ENCODE measurements at places on chromosomes 1 and 21.
A peak's percentile ranks its signal among the peaks of the same experiment; 100 is the strongest.

DNA sequence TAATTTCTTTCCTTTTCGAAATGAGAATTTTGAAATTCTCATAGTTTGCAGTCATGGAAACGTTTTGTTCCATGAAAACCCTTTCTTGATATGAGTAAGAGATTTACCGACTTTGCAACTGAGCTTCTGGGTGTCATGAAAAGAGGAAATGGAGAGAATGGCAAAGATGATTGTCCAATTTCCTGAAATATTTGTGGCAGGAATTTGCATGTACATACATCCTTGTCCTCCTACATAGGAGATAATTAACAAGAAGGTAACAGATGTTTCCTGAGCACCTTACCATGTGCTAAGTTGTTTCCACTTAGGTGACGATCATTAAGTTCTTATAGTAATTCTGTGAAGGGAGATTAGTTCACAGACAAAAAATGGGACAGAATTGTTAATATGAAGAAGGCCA, 170.7 kb downstream of the NEGR1 start:
- DNase-seq = no peak

DNA sequence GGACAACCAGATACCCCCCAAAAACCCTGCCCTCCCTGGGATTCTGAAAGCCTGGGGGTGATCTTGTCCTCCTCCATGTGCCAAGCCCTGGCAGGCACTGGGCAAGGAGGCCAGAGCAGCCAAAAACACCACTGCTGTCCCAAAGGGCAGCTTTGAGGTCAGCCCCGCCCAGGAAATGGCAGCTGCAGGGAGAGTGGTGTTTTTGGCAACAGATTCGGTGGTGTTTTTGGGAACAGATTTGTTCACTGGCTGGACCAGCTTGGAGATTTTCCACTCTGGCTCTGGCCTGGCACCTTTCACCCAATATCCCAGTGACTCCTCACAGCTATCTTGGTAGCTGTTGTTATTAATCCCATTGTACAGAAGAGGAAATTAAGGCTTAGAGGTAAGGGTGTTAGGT, 34.7 kb downstream of the LRP8 start:
- DNase-seq = no peak

GRCh38 chr1:183812128-183812527, 7.2 kb downstream of the RGL1 start:
- no peak for DNase-seq

DNA sequence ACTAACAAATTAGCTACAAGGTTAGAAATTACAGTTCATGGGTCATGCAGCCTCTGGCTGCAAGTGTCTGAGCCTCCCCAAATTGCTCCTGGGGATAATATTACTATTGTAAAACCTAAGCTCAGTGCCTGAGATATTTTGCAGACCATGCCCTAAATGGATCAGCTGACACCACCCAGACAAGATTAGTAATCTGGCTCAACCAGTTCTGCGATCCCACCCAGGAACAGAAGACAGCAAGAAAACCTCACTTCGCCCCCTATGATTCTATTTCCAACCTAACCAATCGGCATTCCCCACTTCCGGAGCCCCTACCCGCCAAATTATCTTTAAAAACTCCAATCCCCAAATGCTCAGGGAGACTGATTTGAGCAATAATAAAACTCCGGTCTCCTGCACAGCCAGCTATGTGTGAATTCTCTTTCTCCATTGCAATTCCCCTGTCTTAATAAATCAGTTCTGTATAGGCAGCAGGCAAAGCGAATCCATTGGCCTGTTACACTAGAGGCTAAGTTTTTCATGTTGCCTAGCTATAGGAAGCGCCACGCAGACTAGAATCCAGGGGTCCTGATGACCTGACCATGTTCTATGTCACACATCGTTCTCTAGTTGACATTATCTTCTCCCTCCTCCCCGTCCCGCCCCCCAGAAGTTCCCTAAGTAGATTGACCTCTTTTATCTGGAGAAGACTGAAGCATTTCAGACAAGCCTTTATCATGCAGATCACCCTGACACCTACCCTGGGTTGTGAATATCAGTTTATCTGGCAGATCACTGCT, 22.4 kb upstream of the ZFYVE9 start:
- DNase-seq = no peak

DNA sequence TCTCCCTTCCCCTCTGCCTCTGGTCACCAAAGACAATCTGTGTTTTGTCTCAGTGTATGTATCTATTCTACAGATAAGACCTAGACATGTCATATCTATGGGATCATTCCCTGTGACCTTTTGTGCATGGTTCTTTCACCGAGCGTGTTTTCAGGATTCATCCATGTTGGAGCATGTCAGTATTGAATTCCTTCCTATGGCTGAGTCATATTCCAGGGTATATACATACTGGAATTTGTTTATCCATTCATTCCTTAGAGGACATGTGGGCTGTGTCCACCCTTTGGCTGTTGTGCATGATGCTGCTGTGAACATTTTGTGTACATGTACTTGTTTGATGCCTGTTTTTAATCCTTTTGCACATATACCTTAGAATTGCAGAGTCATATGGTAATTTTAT, 69.9 kb downstream of the NFASC start:
- no peak for DNase-seq

GRCh38 chr1:82059959-82060358, 259.2 kb downstream of the ADGRL2 start:
- no peak for DNase-seq

GRCh38 chr1:237895630-237896029, 4.9 kb upstream of the ZP4 start:
- no peak for DNase-seq

DNA sequence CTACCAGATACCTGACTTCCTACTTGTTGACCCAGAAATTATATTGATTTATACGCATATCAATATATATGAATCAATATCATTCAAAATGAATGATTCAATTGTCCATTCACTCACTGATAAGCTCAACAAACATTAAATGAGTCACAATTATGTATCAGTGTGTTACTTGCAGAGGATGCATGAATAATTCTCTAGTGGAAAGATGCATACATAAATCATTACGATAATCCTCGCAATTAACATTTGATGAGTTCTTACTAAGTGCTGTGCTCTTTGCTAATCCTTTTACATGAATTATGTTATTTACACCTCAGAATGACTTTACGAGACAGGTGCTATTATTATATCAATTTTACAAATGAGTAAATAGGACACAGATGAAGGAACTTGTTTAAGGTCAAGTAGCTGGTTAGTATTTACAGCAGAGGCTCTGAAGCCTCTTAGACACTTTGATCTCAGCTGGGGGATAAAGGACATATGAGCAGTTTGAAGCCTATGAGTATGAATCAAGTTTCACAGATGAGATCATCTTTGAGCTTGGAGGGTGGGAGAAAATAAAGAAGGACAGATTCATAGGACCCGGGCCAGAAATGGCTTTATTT, 112.8 kb upstream of the ADAMTS5 start:
- DNase-seq = no peak

GRCh38 chr1:205441318-205441633, 14.6 kb downstream of the BLACAT1 start:
- no peak for DNase-seq

- no peak for DNase-seq
These were observed 502.0 kb downstream of the SMYD3 start for GRCh38 chr1:246005067-246005466.

DNA sequence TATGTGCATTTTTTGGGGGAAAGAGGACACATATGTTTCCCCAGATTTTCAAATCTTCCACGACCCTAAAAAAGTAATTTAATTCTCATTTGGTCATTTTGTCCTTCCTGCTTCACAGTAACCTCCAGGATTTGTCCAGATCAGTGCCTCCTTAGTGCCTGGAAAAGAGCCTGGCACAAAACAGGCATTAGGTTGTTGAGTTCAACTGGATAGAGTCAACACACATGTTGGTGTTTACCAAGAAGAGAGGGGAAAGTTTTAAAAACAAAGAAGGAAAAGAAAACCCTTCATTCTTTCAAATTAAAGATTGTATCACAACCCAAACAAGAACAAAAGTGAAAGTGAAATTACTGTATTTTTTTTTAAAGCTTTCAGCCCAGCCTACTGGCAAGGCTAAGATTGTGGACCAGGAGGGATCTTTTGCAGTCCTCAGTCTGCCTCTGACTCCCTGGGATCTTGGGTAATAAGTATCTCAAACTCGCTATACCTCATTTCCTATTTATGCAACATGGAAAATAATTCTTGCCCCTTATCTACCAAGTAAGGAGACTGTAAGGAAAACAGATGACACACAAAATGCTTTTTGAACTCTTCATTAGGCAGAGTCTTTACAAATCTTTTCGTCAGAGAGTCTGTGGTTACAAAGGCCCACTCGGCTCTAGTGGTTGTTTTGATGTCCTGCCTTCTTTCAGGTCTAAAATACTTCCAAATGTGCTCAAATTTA, 57.8 kb downstream of the ZNF281 start:
- no peak for DNase-seq

DNA sequence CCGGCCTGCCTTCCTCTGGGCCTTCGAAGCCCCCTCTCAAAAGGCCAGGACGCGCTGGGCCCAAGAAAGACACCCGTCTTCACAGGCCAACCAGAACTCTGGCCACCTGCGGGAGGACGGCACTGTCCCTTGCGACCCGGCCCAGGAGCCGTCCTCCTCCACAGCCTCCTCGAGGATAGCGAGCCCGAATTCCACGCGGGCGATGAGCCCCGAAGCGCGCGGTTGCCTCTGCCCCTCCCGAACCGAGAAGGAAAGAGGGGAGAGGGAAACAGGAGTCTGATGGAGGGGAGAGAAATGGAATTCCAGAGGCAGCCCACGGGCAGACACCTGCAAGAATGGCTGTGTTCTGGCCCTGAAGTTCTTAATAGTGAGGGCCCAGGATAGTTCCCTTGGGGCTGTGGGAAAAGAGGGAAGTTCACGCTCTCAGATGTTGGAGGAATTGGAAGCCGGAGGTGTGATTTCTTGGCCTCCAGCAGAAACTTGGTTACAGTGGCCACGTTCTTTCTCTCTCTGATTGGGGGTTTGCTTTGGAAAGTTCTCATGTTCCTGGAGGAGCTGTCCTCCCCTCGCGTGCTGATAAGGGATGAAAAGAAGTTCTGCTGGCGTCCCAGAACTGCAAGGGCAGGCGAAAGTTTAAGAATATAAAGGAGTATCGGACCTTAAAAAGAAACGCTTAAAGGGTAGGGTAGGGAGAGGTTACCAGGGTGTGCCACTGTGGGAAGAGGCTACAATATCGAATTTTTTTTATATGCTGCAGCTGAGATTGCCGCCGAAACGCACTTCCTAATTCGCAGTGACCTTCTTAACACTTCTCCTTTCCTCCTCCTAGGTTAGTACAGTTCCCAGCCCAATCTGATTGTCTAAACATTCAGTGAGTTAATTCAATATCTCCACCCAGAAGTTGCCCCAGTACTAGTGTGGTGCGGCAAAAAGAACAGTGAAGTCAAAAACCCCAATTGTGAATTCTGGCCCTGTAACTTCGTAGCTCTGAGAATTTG, 5.8 kb upstream of the SLC44A5 start:
- DNase-seq = peak; percentile 11

DNA sequence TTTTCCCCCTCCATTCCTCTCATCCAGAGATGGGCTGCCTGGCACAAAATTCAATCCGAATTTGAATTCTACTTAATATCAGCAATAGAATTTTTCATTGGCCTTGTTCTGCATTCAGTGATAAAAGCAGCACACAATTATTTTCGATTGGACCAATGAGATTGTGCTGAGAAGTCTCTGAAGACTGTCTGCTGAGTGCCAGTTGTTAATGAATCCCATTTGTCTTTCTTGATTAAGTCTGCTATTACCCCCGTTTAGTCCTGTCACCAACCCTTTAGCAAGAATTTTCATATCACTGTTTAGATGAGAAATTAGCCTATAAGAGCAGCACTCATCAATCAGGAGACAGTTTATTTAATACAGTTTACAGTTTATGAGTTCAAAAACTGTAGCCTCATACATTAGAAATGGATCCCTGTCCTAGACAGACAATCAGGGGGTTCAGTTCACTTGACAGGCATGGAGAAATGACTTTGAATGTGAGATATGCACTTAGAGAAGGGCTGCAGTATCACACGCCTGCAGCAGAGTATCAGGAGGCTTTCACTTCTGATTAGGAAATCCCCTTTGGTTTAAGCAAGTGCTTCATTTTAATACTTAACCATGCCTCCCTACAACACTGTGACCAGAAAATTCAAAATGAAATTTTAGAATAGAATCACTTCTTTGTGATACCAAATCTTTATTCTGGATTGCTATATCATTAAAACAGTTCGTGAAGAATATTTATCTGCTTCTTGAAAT, 304.7 kb upstream of the PTBP2 start:
- DNase-seq = no peak

Data from progenitor cell of endocrine pancreas (in vitro differentiated cells).